ENCODE measurements at places on chromosomes 4 and X.

DNA sequence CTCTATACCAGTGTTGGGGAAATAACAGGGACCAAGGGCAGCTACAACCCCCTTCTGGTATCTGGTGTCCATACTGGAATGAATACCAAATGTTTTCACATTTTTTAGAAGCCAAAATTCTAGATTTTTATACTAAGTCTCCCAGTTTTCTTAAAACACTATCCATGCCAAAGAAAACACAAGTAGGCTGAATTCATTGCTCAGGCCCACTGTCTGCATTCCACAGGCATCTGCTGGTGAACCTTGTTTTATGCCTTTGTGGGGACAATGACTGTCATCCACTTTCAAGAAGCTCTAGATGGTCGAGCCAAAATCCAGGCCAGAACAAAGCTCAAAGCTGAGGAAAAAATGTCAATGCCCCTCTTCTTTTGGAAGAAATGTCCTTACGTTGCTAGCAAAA, 213.4 kb upstream of the RASGEF1B start:
- no peak for DNase-seq

- no peak for DNase-seq
Observed at GRCh38 chrX:349196-349595, 30.6 kb upstream of the GTPBP6 start.

GRCh38 chr4:179626687-179627086, 2184.4 kb upstream of the AGA start:
- DNase-seq: no peak

GRCh38 chrX:1657367-1658070, 42.7 kb downstream of the ASMT start:
- no peak for DNase-seq

DNA sequence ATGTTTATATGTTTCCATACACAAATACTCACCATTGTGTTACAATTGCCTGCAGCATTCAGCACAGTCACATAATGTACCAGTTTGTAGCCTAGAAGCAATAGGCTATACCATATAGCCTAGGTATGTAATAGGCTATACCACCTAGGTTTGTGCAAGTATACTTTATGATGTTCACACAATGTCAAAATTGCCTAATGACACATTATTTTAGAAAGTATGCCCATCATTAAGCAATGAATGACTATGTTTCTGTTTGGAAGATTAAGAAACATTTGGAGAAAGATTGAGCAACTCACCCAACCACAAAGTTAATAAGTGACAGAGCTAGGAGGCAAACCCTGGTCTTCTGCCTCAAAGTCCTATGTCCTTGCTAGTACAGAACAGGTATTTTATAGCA, 96.8 kb upstream of the GRIA3 start:
- no peak for DNase-seq

DNA sequence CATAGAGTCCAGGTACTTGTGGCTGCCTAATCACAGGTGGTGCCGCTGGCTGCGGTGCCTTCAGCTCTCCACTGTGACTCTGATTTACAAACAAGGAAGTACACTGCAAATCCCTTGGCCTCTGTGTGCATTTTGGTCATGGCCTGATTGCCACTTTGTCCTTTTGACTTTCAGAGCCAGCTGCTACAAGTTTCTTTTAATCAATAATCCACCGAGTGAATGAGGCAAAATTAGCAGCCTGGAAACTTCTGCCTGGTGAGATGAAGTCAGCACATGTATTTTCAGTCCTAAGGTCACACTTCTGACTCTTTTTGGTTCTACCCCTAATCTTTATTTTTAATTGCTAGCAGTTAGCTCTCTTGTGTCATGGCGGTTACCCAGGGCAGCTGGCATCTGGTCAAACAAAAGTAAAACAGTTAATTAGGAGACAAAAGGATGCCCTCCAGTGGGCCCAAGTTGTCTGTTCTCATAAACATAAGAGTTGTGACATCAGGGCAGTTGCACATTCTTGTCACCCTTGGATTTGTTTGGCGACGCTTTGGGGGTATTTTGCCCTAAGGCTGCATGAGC, 62.3 kb upstream of the LNX1 start:
- no peak for DNase-seq

- DNase-seq: no peak
Observed at GRCh38 chr4:118842055-118842454, 6.1 kb upstream of the SEC24D start.

DNA sequence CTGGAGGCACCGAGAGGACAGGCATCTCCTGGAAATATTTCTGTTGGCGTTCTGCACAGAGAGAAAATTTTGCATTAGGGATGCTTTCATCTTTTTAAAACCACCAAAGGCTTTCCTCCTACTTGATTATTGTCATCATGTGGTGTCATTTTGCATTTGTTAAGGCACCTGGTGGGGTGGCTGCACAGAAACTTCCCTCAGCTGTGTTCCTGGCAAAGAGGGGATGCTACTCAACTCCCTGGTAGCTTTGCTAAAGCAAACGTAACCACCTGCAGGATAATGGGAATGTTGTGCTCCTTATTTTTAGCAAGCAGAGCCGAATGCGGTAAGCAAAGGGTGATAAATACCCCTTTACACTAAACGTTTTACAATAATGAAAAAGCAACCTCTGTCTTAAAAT, 229.8 kb downstream of the STIM2 start:
- no peak for DNase-seq

GRCh38 chr4:122914292-122914904, 8.0 kb downstream of the NUDT6 start:
- DNase-seq: no peak

GRCh38 chr4:112451831-112452230, 64.1 kb downstream of the NEUROG2 start:
- no peak for DNase-seq

DNA sequence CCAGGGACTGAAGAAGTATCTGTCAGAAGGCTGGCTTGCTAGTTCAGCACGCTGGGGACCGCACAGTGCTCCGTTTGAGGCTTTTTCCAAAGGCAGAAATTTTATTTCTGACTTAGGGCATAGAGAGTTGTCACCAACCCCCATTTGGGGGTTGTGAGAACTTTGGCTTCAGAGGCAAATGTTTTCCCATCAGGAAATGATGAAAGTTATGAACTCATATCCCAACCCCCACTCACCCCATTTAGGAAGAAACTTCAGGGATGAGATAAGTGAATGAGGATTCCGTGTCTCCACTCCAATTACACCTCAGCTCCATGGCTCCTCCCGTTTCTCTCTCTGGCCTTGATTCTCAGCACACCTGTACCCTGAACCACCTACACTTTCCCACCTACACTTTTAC, 4.3 kb upstream of the WDR13 start:
- no peak for DNase-seq

DNA sequence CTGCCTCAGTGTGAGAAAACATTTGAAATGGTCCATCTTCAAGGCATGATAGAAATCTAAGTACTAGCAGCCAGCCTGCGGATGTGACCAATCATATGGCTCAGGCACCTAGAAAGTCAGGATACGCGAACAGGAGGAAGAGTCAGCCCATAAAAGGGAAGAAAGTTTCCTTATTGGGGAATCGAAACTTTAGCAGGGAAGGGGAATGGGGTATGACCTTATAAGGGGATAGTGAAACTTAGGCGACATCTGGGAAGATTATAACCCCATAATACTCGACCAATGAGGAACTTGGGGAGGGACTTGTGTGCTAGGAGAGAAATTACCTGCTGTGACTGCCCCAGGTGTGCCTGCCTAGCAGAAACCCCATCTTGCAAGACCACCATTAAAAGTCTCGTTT, 26.2 kb upstream of the PYURF start:
- no peak for DNase-seq

DNA sequence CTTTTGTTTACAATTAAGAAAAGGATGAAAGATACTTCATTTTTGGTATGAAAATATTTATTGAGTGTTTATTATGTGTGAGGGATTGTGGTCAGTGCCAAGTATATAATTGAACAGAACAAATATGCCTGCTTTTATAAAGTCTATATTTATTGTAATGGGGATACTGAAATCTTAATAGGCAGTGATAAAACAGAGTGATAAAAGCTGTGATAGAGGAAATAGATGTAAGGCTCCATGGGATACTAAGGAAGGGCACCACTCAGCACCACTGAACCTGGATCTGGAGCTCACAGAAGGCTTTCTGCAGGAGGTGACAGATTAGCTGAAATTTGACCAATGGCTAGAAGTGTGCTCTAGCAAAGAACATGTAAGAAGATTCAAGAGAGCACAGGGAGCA, 263.5 kb downstream of the C4orf33 start:
- DNase-seq: no peak

DNA sequence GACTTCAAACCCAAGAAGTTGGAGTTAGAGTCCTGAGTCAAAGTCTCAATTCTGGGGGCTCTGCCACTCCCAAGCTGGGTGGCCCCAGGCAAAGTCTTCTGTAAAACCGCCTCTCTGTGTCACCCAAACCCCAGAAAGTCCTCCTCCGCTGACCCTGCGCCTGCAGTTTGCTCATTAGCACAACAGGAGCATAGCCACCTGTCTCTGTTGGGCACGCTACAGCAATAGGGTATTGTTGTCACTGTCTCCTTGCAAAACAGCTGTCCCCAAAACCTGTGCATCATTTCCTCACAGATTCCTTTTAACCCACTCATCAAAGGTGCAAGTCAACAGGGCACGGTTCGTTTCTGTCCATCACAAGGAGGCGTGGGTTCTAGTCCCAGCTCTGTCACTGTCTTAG, 8.0 kb upstream of the DGAT2L6 start:
- DNase-seq: no peak

- no peak for DNase-seq
Observed at GRCh38 chr4:24922416-24922815, 9.6 kb upstream of the CCDC149 start.

- DNase-seq: no peak
Observed at GRCh38 chr4:4491396-4491893, 50.4 kb downstream of the STX18 start.

DNA sequence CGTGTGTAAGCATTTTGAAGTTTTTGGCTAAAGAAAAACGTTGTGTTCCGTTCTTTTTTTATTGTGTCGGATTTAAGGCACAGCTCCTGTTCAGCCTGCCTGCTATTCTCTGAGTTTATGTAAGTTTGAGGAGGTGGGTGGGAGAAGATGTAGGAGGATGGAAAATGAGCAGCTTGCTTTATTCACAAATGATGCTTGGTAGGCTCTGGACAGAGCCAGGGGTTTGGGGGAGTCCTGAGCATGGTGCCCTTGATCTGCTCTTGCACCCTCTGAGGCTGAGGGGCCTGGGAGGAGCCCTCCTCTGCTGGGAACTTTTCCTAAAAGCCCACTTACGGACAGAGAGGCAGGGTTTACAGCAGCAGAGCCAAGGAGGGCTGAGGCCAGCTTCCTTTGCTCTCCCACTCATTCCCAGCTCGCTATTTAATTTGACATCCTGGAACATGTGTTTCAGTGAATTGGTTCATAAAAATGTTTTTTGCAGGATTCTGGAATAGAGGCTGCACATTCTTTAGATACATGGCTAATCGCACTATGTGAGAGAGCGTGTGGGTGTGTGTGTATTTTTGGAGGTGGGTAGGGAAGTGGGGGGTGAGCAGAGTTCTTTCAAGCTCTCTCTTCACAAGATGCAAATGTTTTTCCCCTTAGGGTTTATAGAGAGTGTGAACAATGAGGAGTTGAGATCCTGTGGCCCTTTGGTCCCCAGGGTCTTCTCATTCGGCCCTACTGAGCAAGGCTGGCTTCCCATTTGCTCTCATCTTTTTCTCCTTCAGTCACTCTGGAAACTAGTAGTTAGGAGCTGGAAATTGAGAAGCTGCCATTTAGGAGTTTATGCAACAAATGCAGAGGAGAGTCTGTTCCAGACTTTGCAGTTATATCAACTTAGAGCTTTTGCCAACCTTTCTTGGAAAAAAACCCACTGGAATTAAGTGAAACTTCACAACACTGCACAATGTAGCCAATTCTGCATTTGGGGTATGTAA, 32.1 kb downstream of the TMEM131L start:
- no peak for DNase-seq

GRCh38 chr4:141254326-141254725, 33.6 kb downstream of the ZNF330 start:
- DNase-seq: no peak

GRCh38 chr4:55491486-55491885, 55.2 kb downstream of the CLOCK start:
- no peak for DNase-seq

All from ascending aorta (tissue), 2 donors.